ENCODE measurements at places on chromosomes 2 and 18.

- DNase-seq = peak; percentile 76
Measured at GRCh38 chr2:159614534-159615366, 1.6 kb downstream of the BAZ2B start.

- DNase-seq = no peak
Measured at GRCh38 chr2:53362934-53363333, 404.7 kb upstream of the CHAC2 start.

GRCh38 chr2:196479350-196479749, 160.2 kb upstream of the CCDC150 start:
- no peak for DNase-seq

DNA sequence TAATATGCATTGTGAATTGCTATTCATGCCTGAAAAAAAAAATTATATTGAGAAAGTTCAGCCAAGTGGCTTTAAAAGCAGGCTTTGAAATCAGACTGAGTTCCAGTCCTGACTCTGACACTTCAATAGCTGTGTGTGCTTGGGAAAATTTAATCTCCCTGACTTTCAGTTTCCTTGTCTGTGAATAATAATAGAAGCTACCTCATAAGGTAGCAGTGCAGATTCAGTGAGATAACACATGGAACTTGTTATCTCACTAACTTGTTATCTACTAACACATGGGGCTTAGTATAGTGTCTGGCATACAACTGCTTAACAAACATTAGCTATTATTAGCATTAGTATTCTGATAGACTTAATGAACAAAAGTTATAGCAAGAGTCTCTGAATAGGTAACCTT, 14.9 kb downstream of the ALS2 start:
- DNase-seq = no peak

DNA sequence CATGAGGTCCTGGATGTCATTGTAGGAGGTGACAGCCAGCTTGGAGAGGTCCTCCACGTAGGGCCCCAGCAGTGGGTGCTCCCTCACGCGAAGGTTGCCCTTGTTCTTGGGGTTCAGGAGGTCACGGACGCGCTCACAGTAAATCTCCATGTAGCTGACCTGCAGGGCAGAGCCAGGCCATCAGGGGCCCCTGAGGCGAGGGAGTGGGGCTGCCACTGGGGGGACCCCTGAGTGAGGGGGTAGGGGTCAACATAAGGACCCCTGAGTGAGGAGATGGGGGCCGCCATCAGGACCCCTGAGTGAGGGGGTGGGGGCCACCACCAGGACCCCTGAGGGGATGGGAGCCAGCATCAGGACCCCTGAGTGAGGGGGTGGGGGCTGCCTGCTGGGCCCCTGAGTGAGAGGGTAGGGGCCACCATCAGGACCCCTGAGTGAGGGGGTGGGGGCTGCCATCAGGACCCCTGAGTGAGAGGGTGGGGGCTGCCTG, 33.6 kb downstream of the KIF1A start:
- no peak for DNase-seq

DNA sequence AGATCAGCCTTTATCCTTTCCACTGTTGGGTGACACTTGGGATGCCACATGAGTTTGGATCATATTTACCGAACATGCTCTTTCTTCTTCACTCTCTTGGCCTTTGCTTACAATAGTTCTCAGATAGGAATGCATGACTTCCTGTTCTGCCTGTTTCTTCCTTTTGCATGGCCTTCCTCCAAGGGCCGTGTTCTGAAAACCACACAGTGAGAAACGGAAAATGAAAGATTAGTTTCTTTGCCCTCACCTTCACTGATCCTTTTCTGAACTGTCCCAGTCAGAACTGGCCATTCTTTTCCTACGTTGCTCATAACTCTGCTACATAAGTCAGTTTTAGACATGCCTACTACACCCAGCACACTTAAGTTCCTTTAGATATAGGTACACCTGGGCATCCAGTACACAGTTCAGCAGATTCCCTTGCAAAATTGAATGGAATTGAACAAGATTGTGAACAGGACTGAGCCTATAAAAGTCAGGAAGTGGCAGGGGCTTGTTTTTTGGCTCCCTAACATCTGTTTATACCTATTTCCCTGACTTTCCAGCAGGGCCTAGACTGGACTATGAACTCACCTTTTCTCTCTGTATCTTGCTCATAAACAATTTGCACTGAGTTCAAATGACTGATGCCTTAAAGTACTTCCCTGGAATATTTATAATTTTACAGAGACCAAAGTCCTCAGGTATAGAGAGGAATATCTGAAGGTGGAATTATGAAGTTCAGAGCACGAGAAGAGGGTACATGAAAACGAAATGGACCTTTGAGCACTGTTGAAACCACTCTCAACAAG, 186.4 kb upstream of the ST6GAL2 start:
- DNase-seq = no peak

DNA sequence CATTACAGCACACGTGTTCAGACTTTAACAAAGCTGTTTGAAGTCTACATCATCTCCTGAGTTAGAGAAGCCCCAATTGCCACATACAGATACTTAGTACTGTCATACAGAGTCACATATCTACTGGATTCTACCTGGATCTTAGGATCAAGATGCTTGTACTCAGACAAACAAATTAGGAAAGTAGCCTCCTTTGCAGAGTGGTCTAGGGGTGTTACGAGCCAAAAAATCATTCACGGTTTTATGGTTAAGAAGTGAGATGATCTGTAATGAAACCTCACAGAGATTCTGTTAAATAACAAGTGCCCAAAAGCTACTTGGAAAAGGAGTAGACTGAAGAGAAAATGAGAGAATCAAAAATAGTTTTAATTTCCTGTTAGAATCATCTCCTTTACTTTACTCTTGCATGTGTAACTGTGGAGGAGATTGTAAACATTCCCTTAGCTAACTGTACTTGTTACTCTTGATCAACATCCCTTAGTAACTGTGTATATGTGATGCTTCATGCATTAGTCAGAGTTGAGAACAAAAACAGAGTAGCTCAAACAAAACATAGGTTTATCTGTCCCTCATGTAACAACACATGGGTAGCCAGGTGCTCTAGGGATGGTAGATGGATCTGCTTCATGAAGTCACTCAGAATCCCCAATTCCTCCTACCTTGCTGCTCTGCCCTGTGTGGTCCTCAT, 16.4 kb upstream of the IL1RL1 start:
- peak; percentile 42 for DNase-seq

- DNase-seq = no peak
Measured at GRCh38 chr2:158202161-158202815, 100.6 kb downstream of the UPP2 start.

GRCh38 chr18:29062921-29063320, 886.0 kb upstream of the CDH2 start:
- no peak for DNase-seq

DNA sequence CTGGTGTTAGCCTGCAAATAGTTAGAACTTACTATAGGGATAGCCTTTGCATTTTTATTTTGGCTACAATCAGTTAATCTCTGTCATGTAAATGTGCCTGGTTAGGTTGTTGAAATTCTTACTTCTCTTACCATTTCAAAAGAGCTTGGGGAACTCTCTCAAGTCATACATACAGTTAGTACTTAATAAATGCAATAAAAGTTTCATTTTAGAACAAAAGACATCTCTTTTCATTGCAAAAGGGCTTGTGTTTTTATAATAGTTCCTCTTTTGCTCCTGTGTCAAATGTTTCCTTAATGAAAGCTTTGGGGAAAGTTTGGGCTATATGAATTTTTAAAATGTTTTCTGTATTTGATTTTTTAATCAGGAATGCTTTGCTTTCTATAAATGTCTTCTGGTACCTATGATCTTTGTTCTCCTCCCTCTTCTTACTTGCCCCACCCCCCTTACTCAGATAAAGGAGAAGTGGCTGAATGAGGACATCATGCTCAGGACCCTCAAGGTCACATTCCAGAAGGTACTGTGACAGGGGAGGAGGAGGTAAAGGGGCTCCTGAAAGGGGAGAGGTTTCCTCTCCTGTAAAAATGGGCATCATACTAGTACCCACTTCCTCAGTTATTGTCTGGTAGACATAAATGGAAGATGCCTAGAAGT, 13.6 kb downstream of the PTPN18 start:
- no peak for DNase-seq

DNA sequence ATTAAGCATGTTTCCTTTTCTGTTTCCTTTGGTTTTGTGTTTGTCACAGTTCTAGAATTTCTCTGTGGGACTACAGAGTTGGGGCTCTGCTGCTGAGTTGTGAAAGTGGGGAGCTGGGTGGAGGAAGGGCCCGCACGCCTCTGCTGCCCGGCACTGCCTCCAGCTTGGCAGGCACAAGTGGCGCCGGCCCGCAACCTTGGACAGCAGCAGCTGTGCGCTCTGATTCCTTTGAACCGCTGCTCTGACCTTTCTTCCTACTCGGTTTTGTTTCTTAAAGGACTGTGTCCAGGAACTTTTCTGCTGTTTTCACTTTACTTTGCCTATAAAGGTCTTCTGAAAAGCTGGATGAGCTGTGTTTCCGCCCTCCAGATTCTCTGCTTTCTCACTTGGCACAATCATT, 137.6 kb upstream of the ALPP start:
- no peak for DNase-seq

DNA sequence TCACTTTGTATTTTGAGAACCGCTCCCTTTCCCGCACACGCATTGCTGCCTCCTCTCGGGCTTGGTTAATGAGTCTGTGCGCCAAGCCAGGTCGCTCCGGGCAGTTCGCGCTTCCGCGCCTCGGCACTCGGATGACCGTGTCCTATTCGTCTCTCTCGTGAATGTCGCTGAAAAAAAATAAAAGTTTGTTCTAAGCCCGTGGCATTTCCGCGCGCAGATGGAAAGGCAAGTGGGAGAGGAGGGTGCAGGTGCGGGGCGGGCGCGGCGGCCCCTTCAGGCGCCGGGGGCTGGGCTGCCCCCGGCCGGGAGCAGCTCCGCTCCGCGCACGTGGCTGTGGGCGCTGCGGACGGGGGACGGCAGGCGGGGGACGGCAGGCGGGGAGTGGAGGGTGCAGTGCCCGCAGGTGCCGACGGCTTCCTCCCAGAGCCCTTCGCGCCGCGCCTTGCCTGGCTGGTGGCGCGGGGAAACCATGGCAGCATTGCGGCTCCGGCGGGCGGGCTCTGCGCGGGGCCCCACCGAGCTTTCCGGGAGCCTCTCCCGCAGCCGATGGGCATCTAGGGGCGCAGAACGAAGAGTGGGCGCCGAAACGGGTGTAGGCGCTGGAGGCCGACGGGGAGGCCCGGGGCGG, 159.6 kb upstream of the SIX2 start:
- DNase-seq = no peak

DNA sequence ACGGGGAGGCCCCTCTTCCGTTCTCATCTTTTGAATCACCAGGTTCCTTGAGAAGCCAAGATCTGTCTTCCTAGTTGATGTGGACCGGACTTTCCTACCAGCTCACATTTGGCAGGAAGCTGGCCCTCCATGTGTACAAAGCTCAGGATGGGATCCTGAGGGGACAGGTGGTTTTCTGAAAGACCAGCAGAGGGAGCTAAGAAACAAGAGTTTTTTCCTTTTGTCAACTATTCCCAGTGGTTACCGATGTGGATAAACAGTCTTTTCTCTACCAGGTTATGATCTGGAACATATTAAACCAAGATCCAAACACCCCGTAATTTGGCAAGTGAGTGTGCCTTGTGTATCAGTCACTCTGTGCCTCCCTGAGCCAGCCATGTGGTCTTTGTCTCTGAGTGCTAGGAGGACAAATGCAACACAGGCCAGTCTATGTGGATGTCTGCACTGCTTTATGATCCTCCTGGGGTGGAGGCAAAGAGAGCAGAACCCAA, 25.1 kb upstream of the ARHGAP25 start:
- peak; percentile 73 for DNase-seq

GRCh38 chr2:173990970-173991819, 26.0 kb upstream of the SP3 start:
- DNase-seq = no peak

- no peak for DNase-seq
Measured at GRCh38 chr2:36277146-36277808, 78.3 kb upstream of the CRIM1 start.

- DNase-seq = no peak
Measured at GRCh38 chr18:77025831-77026363, 106.7 kb downstream of the MBP start.

DNA sequence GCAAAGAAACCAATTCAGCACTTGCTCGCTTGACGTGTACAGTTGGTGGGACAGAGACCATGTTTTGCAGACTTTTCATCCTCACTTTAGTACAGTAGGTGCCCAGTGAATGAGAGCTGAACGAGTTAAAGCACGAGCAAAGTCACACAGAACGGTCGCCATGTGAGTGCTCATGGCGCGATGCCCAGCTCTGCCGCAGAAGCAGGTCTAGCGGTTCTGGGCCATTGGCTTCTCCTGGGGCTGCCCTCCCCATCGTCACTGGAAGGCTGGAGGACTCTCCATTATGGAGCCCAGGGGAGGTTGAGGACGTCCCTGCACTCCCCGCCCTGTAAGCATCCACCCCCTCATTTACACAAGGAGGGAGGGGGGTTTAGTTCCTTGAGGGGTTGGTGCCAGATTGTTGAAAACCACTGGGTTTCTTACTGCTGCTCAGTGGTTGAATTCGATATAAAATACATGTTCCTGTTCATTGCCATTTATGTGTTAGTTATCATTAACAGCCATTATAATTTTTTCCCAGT, 24.9 kb downstream of the PTGR3 start:
- no peak for DNase-seq

- no peak for DNase-seq
Measured at GRCh38 chr18:72634500-72634899, 90.4 kb upstream of the CBLN2 start.

DNA sequence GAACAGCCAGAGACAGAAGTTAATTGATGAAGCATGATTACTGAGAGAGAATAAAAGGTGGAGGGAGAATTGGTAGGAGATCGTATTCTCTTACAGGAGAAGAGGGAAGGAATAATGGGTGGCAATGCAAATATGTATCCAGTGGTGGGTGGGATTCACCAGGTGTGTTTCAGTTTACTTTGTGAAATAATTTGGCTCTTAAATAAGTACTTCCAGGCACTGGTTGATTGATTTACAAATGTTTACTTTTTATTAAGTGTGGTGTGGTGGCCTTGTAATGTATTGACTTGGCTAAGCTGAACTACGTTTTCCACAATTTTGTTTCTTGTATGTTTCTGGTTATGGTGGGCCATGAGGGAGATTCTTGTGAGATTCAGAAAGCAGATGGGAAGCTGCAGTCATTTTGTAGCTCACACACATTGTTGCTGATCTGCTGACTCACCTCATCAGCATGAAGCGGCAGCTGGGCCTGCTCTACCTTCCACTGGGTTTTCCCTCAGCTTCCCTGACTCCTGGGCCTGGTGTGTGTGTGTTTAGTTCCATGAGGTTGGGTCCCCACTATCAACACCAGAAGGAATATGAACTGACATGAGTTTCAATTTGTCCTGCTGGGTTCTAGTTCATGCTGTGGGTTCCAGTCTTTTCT, 32.6 kb downstream of the MYL12B start:
- DNase-seq = no peak

- DNase-seq = no peak
Measured at GRCh38 chr2:134657650-134658250, 61.0 kb downstream of the TMEM163 start.

- DNase-seq = no peak
Measured at GRCh38 chr18:59357928-59358327, 1.1 kb downstream of the LMAN1 start.
